PC-9 (cell line): ENCODE measurements at places on chromosomes 1 and 21. TPM values are rescaled to one million over a fixed set of nuclear protein-coding genes. Genes with fewer than 3 reads are reported as not detected.

Gene C1orf74
- 4.1 and 5.0 TPM in 2 replicates for total RNA-seq

Gene NECTIN4
- 8.8 and 9.0 TPM in 2 replicates for total RNA-seq

DNA sequence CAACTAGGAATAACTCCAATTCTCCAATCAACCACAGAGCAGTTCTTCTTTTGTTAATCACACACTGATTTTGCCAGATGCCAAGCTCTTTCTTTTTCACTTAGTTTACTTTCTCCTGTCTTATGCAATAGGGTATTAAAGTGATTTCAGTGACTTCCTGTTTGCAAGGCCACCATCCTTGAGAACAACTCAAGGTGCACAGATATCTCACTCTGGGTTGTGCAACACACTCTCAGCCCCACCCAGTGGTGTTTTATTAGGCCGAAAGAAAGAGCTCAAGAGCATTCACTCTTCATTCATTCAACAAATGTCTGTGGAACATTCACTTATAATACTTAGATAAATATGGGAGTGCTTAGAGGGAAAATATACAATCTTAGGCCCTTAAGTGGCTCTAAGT lies 352.5 kb downstream of the ZNF326 start:
- H3K27ac ChIP-seq: no peak overlapping the region
- no peaks in the 10 kb centered on the region for H3K27me3 ChIP-seq
- no peaks in the 10 kb centered on the region for H3K4me1 ChIP-seq

DNA sequence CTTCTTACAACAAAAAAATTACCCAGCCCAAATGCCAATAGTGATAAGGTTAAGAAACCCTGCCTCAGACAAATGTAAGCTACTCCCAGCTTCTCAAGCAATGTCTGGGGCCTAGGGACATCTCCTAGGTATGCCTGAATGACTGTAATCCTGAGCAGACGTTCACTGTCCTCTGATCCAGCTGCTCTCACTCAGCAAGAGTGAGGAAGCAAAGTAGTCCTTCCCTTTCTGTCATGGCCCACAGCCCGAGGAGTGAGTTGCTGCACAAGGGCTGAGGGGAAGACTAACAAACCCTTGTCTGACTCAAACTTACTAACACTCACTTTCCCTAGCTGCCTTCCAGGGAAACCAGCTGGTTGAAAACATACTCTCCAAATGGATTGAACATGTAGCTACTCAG lies 124.9 kb upstream of the TNFSF4 start:
- no peak for DNase-seq
- H3K27ac ChIP-seq: no peak overlapping the region
- H3K36me3 ChIP-seq: no peaks in the 10 kb centered on the region
- H3K27me3 ChIP-seq: no peaks in the 10 kb centered on the region
- H3K4me1 ChIP-seq: no peaks in the 10 kb centered on the region
- H3K4me3 ChIP-seq: no peak overlapping the region

DNA sequence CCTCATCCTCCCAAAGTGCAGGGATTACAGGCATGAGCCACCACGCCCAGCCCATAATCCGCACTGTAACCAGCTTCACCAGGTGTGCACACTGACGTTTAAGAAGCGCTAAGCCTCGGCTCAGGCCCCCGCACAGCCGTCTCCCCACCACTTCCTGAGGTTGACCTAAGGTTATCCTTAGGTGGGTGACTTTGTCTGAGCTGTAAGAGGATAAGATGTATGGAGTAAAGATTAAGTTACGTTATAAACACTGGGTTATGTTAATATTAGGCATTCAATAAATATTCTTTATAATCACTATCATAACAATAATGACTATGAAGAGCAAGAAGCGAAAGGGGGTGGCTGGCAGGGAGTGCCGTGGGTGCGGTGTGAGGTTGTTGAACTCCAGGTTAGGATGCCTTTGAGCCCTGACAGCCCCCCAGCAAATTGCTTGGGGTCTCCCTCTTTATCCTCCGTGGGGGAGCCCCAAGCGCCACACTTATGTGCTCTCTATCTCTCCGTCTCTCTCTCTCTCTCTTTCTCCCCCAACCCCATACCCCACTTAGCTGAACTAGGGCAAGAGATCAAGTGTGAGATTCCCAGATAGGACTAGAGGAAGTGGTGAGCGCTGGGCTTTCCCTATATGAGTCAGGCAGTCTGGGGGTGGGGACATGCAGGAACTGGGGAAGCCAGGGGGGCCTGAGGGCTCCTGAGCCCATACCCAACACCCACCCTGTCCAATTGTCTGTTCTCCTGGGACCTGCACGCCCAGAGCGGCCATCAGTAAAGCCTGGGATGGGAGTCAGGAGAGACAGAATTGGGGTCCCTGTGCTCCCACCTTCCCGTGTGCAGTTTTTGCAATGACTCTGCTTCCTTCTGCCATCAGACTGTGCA lies 7.6 kb downstream of the EFHD2 start:
- no peaks in the 10 kb centered on the region for H3K27me3 ChIP-seq
- H3K4me3 ChIP-seq: peak overlapping the region; percentile 39; the same call in 1 of the 2 replicates
- DNase-seq: peak; percentile 76
- H3K36me3 ChIP-seq: 0 out of 2 replicates have a peak, but pooled peaks cover 6% of the 10 kb centered on the region
- H3K4me1 ChIP-seq: peaks cover 45% of the 10 kb centered on the region
- peak overlapping the region; percentile 87 for H3K27ac ChIP-seq

- peak overlapping the region; percentile 74 for H3K27ac ChIP-seq
- peaks cover 77% of the 10 kb centered on the region for H3K4me1 ChIP-seq
- H3K36me3 ChIP-seq: no peaks in the 10 kb centered on the region
- H3K4me3 ChIP-seq: peak overlapping the region; percentile 40; the same call in 1 of the 2 replicates
- DNase-seq: peak; percentile 83
Observed at GRCh38 chr1:158019171-158019868, 25.9 kb downstream of the KIRREL1 start.

DNA sequence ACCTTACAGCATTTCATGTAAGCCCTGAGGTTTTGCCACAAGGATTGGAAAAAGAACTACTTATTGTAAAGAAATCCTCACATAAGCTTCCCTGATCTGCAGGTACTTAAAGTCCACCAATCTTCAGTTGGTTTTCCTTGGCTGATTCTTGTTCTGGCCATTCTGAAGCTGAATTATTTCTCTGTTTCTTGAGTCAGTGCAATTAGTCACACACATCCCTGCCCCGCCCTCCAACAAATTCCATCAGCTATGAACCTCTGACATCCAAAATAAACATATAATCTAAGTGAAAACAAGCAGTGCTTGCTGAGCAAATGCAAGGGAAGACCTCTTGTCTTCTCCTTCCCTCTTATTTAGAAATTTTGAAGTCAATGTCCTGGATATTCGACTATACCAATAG lies 8.2 kb upstream of the FNDC7 start:
- peaks cover 20% of the 10 kb centered on the region; the same call in 1 of the 2 replicates for H3K36me3 ChIP-seq
- H3K27ac ChIP-seq: 0 out of 2 replicates have a peak overlapping the region, but pooled peaks have one; percentile 6
- H3K4me1 ChIP-seq: peaks cover 15% of the 10 kb centered on the region
- H3K27me3 ChIP-seq: no peaks in the 10 kb centered on the region

- no peak overlapping the region for H3K27ac ChIP-seq
- H3K36me3 ChIP-seq: no peaks in the 10 kb centered on the region
- no peaks in the 10 kb centered on the region for H3K27me3 ChIP-seq
Observed at GRCh38 chr1:10621906-10622305, 147.2 kb downstream of the PEX14 start.

- peaks cover 28% of the 10 kb centered on the region for H3K4me1 ChIP-seq
- H3K27me3 ChIP-seq: no peaks in the 10 kb centered on the region
- peak overlapping the region; percentile 85 for H3K4me3 ChIP-seq
- H3K36me3 ChIP-seq: peaks cover 15% of the 10 kb centered on the region
Observed at GRCh38 chr1:151199873-151200581, 1.7 kb downstream of the PIP5K1A start.

DNA sequence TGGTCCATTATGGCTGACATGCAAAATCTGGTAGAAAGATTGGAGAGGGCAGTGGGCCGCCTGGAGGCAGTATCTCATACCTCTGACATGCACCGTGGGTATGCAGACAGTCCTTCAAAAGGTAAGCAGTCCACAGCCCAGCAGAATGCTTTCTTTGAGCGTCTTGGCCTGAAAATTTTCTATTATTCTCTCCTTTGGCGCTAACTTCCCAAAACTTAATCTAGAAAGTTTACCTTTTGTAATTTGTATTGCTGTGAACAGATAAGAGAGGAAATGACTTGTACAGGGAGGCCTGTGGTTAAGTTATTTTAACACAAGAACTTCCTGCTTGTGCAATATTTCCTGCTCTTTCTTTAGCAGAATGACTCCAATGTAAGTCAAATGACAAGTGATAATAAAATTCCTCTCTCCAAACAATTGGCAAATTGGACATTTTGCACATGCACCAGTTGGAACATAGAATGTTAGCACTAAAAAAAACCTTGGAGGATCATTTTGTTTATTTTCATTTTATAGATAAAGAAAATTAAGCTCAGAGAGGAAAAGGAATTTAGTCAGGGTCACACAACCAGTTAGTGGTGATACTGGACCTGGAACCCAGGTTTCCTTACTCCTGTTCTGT lies 18.9 kb downstream of the CAP1 start:
- H3K4me3 ChIP-seq: no peak overlapping the region; the same call in 1 of the 2 replicates
- peak overlapping the region; percentile 84 for H3K27ac ChIP-seq
- peaks cover 41% of the 10 kb centered on the region for H3K4me1 ChIP-seq
